Activated CD8-positive, alpha-beta T cell treated with anti-CD3 and anti-CD28 coated beads for 36 hours (primary cell): ENCODE measurements at places on chromosomes 11 and 22. TPM values are rescaled to one million over a fixed set of nuclear protein-coding genes. Genes with fewer than 3 reads are reported as not detected.

The RRM1 gene
- total RNA-seq, result 192 TPM

The GLYATL2 gene
- not detected for total RNA-seq

The ABTB2 gene
- 2.4 TPM for total RNA-seq

The PRRG4 gene
- 0.27 TPM for total RNA-seq

The CCDC188 gene
- total RNA-seq, result not detected

The CD3E gene
- 387 TPM for total RNA-seq

The CABP7 gene
- total RNA-seq, result not detected

The GNAZ gene
- 0.50 TPM for total RNA-seq

The SERPING1 gene
- total RNA-seq, result not detected

The PRG3 gene
- not detected for total RNA-seq

The C11orf16 gene
- not detected for total RNA-seq

The SPON1 gene
- total RNA-seq, result 0.96 TPM

The TENM4 gene
- total RNA-seq, result not detected

The RPS6KA4 gene
- 24.6 TPM for total RNA-seq

The PLA2G3 gene
- not detected for total RNA-seq

The ME3 gene
- 5.0 TPM for total RNA-seq

The SIK2 gene
- 8.0 TPM for total RNA-seq

The OLFML1 gene
- total RNA-seq, result not detected

The TEF gene
- 1.4 TPM for total RNA-seq

The NOL12 gene
- 38.8 TPM for total RNA-seq

The KCNK4 gene
- 0.23 TPM for total RNA-seq

The HEPHL1 gene
- not detected for total RNA-seq
